ENCODE measurements at places on chromosomes 12 and 14.

GRCh38 chr12:1731019-1731687, 40.3 kb downstream of the ADIPOR2 start:
- no peak for DNase-seq

DNA sequence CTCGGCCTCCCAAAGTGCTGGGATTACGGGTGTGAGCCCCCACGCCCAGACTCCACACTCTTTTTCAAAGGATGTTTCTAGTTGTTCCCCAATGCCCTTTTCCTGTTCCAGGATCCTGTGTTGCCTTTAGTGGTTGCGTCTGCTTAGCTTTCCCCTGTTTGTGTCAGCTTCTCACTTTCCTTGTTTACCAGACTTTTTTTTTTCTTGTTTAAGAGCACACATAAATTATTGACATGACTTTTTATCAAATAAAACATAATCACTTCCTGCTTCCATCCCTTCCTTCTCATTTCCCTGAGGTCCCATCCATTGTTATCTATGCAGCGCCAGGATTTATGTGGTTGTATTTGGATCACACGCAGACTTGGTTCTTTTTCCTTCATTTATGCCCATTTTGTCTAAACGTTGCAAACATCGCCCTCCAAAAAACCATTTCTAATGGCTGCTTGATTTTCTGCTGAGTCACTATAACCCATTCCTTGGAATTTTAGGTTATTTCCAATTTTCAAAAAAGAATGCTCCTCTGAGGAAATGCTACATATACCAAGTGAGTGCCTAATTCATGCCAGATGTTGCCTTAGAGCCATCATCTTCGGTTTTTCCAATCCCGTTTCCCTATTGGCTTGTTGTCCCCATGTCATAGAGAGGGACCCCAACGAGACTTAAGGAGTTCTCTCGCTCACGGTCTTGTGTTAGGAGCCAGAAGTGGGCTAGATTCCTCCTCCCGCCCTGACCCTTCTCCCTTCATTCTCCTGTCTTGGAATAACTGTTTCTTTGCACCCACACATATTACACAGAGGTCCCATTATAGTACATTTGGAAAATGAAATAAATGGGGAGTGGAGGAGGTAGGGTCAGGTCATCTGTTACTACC, 13.5 kb upstream of the CYP46A1 start:
- no peak for DNase-seq

- DNase-seq: no peak
These were observed 10.2 kb upstream of the PGF start for GRCh38 chr14:74965486-74966153.

GRCh38 chr14:61471297-61472005, 150.1 kb downstream of the PRKCH start:
- DNase-seq: no peak

DNA sequence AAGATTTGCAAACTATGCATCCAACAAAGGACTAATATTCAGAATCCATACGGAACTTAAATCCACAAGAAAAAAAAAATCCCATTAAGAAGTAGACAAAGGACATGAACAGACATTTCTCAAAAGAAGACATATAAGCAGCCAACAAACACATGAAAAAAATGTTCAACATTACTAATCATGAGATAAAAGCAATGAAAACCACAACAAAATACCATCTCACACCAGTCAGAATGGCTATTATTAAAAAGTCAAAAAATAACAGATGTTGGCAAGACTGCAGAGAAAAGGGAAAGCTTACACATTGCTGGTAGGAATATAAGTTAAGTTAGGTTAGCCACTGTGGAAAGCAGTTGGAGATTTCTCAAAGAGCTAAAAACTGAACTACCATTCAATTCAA, 16.2 kb downstream of the CDK17 start:
- no peak for DNase-seq

Data from stimulated activated CD4-positive, alpha-beta T cell treated with anti-CD3 and anti-CD28 coated beads, Interleukin-1b, Interleukin-23, amount 100 ng/mL, for 1 hour (primary cell).